ENCODE measurements at places on chromosomes 6 and 20.

DNA sequence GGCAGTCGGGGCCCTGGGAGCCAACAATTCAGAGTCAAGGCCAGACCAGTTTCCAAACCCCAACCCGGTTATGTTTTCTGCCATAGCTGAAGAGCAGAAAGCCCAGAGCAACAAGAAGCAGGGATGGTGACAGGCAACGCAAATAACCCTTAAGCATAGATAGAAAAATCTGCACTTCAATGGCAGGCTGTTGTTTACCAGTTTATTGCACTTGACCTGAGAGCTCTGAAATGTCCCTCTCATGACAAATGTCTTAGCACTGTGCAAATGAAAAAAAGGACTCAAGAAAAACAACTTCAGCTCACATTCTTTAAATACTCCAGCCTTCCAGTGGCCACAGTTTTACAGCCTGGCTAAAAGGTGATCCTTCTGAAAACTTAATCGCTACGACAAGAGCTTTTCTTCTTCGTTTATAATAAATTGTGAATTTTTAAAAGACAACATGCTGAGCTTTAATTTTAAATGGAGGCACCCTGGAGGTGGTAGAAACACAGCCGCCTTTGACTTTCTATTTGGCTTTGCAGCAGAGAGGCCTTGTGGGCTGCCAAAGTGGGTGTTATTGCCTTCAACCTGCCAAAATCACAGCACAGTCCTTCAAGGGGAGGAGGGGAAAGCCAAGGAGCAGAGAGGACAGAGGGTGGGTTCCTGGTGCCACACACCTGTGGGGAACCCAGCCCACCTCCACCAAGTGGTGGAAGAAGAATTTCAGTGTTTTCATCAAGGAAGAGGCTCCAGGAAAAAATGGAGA, 289.5 kb upstream of the CDYL start:
- no peak for DNase-seq

GRCh38 chr6:138246650-138247440, 28.6 kb upstream of the PBOV1 start:
- DNase-seq = no peak

GRCh38 chr20:24543168-24543567, 73.7 kb downstream of the SYNDIG1 start:
- DNase-seq = no peak

DNA sequence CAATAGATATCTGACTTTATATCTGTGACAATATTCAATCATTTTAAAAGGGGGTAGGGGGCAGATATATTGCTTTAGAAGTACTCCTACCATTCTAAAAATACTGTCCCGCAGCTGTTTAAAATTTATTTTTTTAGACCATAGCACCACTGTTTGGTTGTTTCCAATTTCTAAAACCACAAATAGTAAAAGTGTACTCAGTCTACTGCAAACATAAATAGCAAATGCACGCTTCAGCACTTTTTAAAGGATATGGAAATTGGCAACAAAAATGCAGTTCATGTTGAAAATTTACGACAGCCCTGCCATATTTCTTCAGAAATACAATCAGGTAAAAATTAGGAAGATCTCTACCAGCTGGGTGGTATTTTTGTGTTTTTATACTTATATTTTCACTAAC, 132.0 kb upstream of the RUNX2 start:
- no peak for DNase-seq

DNA sequence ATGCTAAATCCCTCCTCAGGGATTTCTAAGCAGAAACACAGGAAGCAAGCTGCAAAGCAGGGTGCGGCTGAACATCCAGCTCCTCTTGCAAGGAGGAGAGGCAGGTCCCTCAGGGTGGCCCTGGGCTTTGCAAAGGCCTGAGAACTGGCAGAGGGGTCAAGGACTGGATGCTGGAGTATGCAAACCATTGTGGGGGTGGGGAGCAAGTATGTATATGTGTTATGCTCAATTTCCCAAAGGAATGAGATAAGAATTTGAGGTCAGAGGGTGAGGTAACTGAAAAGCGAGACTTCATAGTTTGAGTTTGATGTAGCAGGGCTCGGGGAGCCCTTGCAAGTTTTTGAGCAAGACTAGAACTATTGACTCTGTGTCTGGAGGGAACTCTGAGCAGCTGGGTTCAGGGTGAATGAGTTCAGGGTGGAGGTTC, 11.2 kb downstream of the SLC22A2 start:
- DNase-seq = no peak

DNA sequence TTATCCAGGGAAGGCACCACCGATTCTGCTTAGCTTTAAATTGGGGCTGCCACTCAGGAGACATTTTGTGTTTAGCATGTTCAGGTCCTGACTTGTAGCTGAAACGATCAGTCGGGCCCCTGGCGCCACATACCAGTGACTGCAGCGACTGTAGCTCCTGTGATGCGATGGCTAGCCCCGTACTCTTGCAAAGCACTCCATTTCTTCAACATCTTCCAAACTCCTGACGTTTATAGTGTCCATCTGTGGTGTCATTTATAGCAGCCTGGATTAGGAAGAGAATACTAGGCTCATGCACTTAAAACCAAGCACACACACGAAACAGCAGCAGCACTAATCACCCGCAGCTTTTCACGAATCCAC, 13.0 kb downstream of the POU3F2 start:
- no peak for DNase-seq

- no peak for DNase-seq
These were observed 231.3 kb downstream of the TFAP2C start for GRCh38 chr20:56860413-56860812.

GRCh38 chr20:33310327-33310899, 27.4 kb downstream of the BPIFB1 start:
- DNase-seq = no peak

GRCh38 chr6:162019349-162019748, 708.2 kb downstream of the PRKN start:
- no peak for DNase-seq

- DNase-seq = peak; percentile 19
These were observed 79.0 kb downstream of the LYRM4 start for GRCh38 chr6:5181510-5182317.

DNA sequence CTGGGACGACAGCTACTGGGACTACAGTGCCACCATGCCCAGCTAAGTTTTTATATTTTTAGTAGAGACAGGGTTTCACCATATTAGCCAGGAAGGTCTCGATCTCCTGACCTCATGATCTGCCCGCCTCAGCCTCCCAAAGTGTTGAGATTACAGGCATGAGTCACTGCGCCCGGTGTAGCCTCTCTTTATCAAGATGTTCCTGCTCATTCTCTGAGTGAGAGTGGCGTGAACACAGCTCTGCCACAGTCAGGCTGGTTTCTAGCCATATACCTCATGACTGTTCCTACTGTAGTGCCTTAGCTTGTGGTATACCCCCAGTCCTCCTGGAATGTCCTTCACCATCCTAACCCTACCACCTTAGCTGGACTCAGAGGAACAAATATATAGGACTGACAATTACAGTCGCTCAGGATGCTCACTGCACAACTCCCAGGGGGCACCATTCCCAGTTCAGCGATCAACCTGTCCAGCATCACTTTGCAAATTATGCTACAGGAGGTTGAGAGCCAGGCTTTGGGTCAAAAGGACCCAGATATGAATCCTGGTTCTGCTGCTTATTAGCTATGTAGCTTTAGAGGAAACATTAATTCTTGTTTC, 86.3 kb downstream of the CHMP4B start:
- peak; percentile 23 for DNase-seq

GRCh38 chr6:129453073-129453472, 256.9 kb downstream of the ARHGAP18 start:
- DNase-seq = no peak

DNA sequence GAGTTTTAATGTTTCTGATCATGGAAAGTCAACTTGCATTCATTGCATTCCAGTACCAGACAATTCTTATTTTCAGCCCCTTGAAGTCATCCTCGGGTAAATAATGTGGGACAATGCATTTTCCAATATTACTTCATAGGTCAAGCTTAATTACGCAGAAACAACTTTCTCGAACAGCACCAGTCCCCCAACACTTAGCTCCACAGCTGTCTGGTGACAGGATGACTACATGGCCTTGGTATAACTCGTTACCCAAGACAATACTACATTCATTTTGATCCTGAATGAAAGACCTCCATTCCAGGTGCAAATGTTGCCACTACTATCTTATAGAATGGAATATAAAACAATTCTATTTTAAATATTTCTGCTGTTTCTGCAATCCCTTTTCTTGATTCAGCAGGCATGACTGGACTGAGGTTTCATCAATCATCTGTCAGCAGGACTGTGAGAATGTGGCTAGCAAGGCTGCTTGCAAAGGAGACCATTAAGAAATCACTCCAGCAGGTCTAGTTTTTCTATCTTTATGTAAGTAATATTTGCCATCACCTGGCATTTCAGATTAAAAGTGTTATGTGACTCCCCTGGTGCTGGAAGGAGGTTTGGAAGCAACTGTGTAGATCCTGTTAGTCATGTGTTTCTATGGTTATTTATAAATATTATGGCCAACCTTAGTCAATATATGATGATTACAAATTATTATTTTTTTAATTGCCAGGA, 147.9 kb downstream of the HAO1 start:
- no peak for DNase-seq

DNA sequence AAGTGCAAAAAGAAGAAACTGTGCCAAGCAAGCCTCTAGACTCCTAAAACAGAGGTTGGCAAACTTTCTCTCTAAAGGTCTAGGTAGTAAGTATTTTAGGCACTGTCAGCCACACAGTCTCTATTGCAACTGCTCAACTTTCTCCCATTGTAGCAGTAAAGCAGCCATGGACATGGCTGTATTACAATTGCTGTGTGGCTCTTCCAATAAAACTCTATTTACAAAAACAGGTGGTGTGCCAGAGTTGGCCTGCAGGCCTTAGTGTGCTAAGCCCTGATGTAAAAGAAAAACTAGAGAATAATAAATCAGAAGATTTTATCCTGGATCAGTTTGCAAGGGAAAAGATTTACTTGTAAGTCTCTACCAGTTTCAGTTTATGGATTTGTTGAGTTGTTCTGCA, 74.0 kb downstream of the CRYBG1 start:
- no peak for DNase-seq

GRCh38 chr20:33781133-33781532, 30.0 kb upstream of the CHMP4B start:
- no peak for DNase-seq

- no peak for DNase-seq
These were observed 109.2 kb upstream of the PTPN1 start for GRCh38 chr20:50400705-50401586.

DNA sequence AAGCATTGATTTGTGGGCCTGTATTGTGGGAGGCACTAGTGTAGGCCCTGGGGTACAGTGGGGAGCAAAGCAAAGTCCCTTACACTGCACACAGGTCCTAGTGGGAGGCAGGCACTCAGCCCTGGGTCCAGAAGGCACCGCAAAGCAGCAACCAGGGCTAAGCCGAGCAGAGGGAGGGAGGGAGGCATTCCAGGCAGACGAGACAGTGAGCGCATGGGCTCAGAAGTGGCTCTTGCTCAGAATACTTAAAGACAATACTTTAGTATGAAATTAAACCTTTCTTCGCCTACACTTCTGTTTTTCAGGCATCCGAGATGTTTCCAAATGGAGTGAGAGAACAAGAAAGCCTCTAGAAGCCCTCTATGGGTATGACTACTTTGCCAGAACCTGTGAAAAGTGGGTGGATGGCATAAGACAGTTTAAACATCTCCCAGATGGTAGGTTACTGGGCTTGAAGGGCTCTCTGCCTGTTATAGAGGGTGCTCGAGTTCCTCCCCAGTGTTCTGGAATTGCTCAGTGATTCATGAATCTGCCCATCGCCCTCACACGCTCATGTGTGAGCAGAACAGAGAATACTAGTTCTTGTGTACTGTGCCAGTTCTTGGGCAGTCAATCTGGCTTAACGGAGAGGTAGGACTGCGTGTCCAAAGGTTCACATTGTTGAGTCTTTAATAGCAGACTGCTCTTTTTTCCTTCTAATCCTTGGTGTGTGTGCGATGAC, 18.7 kb downstream of the BPHL start:
- no peak for DNase-seq

GRCh38 chr20:64241061-64241460, 14.5 kb upstream of the PCMTD2 start:
- DNase-seq = no peak

DNA sequence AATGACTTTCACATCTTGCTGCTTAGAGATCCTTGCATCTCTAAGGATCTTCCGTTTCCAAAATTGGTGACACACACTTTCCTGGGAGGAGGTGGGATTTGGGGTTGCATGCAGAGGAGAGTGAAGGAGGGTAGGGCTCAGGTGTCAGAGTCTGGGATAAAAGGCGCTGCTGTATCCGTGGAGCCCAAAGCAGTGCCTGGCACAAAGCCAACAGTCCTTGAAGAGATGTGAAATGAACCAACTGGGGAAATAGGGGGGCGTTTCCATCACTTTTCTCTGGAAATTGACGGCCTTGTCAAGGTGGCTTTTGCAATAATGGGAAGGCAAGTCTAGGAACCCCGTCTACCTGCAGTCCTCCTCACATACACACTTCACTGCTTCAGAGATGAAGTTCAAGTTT, 59.5 kb upstream of the NELFCD start:
- no peak for DNase-seq

DNA sequence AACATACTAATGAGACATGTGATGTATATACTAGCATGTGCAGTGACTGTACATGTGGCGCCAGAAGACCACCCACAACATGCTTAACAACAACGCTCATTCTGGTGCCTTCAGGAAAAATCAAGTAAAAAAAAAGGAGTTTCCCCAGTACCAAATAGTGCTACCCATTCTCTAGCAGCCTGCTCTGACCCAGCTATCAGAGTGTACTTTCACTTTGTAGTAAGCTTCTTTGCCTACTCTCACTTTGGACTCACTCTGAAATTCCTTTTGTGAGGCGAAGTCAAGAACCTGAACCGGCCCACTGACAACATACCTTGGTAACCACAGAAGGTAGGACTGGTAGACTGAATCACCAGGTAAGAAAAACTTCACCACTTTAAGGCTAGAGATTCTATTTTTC, 1100.0 kb downstream of the GRIK2 start:
- DNase-seq = no peak

DNA sequence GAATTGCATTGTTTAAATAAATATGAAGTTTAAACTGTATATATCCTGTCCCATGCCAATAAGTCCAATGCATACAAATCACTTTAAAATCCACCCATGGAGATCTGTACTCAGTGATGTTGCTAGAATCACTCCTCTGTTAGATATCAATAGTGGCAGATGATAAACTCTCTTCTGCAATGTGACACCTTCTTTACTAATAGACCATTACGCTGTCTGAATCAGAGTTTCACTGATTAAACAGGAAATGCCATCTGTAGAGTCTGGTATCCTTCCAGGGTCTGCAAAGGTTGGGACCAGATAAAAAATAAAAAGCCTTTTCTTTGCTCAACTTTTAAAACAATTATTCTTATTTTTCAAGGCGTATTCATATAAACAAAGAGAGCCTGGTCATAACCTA, 134.5 kb downstream of the EDN3 start:
- no peak for DNase-seq

DNA sequence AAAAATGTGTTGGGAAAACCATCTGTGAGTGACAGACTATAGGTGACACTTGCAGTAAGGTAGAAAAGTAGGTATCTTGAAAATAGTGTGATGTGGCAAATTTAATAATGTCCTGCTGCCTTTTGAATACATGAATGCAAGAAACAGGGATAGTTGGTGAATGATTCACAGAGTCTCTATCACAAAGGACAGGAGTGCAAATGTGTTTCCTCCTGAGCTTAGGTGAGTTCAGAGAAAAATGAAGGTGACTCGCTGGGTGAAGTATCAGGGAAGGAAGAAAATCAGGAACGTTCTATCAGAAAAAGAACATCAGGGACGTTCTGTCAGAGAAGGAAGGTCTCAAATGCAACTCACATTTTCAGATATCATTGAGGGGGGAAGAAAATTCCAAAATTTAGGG, 557.8 kb upstream of the SLC35B3 start:
- DNase-seq = no peak

Data from hematopoietic multipotent progenitor cell treated with erythropoietin and hydrocortisone succinate and interleukin-3 and kit ligand, for 6 days (in vitro differentiated cells).